AG04449 (cell line): ENCODE measurements at places on chromosomes 7 and 10.

DNA sequence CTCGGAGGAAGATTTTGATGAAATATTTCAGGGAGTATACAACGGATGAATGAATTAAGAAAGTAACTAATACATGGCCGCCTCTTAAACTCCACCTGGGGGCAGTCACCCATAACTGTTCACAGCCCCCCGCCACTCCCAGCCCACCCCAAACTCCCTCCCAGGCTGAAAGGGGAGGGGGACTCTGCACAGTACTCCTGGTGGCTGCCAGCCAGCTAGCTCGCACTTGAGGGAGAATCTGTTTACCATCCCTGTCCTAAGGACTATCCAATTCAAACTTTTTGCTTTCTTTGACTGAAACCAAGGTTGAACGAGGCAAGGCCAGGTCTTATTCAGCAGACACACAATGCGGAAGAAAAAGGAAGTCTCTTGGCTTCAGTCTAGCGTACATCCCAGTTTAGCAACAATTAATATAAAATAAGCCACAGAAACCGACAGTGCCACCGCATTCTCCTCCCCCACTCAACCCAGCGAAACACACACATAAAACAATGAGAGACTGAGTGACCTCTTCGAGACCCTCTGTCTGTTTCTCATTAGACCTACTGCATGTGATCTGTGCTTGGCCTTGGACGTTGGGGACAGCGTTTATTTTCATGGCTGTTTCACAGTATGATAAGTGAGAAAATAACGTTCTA, 219.5 kb downstream of the GLI3 start:
- DNase-seq = no peak

- DNase-seq = no peak
Measured at GRCh38 chr7:23524473-23524872, 7.3 kb downstream of the TRA2A start.

DNA sequence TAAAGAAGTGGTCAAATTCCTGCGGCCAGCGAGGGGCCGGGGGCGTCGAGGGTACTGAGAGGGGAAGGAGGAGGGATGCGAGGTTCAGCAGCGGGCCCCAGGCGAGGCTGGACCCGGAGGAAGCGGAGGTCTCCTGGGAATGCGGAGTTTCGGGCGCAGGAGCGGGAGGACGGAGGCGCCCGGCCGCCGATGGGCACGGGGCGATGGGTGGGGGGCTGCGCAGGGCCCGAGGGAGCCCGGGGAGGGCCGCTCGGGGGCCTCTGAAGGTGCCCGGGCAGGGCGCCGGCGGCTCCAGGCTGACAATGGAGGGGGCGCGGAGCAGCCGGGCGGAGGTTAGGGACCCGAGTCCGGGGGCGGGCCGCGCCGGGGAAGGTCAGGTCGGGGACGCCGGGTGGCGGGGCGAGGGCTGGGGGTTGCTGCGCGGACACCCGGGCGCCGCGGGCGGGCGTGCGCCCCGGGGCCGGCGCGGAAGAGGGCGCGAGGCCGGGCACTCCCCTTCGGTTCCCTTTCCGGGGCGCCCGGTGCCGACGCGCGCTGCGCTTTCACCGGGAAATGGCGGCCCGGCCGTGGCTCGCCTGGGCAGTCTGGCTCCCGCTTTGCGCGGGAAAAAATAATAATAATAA, 683 bp downstream of the MACROH2A2 start:
- no peak for DNase-seq

GRCh38 chr7:23474094-23474828, 4.0 kb upstream of the IGF2BP3 start:
- DNase-seq = peak; percentile 60

DNA sequence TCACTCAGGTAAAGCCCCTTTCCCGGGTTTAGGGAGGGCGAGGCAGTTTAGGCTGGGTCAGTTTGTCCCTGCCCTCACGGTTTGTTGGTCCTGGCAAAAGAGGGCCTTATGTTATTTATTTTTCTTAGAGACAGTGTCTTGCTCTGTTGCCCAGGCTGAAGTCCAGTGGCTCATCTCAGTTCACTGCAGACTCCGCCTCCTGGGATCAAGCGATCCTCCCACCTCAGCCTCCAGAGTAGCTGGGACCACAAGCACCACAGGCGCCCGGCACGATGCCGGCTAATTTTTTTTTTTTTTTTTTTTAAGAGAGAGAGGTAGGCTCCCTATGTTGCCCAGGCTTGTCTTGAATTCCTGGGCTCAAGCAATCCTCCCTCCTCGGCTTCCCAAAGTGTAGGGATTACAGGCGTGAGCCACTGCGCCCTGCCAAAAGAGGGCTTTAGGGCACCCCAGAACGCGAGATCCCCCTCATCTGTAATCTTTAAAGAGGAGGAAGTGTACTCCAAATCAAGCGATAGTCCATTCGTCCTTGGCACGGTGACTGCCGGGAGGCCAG, 626 bp upstream of the BMS1 start:
- no peak for DNase-seq

DNA sequence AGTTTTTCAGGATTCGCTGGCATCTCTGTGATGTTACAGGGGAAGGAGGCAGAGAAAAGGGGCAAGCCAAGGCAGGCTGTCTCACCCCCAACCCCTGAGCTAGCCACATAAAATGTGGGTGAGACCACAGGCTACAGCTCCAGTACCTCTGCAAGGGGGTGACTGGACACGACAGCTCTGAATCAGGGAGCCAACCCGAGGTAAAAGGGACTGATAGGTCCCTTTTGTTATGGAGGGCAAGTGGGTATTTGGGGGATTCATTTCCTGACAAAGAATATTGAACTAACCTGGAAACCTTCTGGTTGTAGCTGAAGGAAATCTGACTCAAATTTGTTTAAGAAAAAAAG, 67.2 kb downstream of the TACR2 start:
- DNase-seq = no peak

DNA sequence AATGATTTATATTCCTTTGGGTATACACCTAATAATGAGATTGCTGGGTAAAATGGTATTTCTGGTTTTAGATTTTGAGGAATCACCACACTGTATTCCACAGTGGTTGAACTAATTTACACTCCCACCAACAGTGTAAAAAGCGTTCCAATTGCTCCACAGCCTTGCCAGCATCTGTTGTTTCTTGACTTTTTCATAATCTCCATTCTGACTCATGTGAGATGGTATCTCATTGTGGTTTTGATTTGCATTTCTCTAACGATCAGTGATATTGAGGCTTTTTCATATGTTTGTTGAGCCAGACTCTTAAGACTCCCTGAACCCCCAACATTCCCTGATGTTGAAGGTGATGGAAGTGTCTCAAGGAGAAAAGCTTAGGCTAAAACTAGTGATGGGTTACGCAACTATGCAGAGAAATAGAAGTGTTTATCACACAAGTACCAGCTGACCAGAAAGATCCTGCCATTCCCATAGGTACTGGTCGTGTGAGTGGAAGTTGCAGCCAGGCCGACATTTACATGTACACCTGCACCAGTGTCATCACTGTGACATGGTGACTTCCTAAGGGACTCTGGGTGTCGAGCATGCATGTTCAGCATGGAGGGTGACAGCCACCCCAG, 711.2 kb upstream of the NRP1 start:
- no peak for DNase-seq
